ENCODE measurements at places on chromosomes 13 and 19.

GRCh38 chr13:73142071-73142470, 83.3 kb downstream of the KLF5 start:
- no peak for DNase-seq

DNA sequence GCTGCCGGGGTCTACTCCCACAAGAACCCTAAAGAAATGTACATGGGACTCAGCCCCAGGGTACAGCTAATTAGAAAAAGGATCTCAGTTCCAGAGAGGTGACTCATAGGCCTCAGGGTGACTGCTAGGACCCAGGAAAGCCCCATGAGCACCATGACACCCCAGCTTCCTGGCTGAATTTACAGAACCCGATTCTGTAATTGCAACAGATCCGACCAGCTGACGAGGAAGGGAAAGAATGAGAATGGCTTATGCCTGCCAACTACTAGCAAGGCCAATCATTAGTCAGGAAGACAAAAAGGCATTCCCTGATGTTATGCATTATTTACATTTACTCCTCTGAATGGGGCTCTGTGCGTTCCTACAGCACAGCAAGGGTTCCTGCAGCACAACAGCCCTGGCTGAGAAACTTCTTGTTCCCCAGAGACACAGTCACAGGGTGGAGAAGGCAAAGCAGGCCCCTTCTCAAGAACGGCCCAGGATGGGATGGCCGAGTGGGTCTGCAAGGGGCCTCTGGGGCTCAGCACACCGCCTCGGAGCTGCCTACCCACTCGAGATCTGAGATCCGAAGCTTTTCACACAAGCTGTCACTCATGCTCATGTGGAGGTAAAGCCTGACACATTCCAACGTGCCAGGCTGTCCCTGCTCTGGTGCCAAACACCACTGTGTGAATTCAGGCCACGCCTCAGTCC, 27.2 kb downstream of the PBX4 start:
- no peak for DNase-seq

DNA sequence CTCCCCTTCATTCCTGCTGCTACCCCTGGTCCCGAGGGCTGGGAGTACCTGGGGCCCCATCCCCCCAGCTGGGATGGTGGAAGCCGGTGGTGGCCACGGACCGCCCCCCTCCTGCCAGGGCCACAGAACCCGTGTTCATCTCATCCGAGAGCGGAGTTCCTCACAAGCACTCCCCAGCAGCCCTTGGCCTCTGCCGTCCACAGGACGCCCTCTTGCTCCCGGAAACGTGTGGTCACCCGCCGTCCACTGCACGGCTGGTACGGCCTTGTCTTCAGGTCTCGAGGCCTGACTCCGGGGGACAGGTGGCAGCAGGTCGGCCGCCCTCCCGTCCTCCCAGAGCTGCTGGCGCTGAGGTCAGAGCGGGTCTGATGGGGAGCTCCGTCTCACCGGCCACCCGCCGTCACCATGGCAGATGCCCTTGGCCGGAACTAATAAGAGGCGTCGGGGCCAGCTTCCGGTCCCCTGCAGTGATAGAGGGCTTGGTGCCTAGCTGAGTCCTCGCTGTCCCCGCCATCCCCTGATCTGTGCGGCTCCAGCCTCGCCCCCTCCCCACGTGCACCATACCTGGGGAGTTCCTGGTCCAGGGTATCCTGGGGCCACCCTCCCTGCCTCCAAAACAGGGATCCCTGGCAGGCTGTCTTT, 16.5 kb upstream of the CSNK1G2 start:
- DNase-seq, result no peak

DNA sequence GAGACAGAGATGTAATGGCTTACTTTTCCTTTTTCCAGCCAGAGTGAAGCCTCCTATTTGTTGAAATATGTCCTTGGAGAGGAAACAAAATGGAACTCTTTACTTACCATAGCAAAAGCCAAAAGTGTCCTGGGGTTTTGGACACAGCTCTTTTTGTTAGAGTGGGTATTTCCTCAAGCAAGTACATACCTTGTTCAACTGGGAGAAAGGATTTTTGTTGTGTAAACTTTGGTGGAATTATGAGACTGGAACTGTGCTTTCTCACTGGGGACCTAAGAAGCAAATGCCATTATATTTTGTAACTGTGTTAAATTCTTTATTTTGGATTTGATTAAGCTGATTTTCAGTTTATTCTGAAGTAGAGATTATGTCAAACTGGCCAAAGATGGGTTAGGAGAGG, 58.4 kb downstream of the CYSLTR2 start:
- no peak for DNase-seq

DNA sequence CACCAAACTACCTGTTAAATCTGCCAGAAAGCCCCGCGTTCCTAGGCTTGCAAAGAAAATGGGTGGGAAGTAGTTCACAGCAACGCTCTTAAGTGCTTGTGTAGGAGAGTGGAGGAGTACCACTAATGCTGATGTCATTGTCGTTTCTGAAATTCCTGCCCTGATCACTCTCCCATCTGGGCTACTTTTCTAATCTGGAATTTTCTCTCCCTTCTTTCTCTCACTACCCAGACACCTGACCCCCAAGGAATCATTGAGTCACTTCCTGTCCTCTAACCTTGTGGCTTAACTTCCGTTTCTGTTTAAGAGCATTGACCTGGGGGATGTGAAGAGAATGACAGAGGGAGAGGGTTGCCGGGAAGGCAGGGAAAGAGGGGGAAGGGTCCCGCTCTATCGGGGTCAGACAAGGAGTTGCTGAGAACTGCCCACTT, 98.7 kb downstream of the STARD13 start:
- DNase-seq, result no peak

- DNase-seq, result no peak
These were observed 121.1 kb downstream of the FLT1 start for GRCh38 chr13:28373810-28374209.

GRCh38 chr19:14514215-14514863, 3.9 kb downstream of the DNAJB1 start:
- no peak for DNase-seq

- DNase-seq, result no peak
These were observed 902 bp upstream of the CCDC106 start for GRCh38 chr19:55646889-55647731.

DNA sequence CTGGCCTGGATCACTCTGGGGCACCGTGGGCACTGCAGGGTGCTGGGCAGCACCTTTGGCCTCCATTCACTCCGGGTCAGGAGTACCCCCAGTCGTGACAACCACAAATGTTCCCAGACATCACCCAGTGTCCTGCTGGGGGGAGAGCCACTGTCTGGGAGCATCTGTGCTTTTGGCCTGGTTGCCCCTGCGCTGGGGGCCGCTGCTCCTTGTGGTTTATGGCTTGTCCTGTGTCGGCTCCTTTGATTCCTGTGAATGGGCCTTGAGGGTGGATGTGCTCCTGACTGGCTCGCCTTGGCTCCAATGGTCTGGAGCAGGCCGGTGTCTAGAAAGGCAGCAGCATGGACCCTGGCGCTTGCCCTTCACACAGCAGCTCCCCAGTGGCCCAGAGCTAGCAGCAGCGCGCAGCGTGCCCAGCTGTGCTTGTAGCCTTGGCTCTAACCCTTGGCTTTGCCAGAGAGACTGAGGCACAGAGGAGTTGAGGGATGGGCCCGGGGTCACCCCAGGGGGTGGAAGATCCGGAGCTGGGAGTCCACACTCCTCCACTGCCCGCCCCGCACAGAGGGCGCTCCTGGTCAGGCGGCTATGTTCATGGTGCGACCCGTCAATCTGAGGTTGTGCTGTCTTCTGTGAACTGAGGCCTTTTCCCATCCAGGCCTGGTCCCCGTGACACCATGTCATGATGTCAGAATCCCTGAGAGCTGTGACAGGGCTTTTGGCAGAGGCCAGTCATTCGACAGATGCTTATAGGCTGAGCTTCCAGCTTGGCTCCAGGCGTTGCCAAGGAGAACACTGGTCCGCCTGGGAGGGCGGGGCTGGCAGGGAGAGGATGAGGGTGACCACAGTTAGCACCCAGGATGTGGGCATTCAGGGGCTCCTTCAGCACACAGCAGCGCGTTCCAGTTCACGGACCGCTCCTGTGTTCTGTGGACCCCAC, 4.1 kb downstream of the DAZAP1 start:
- no peak for DNase-seq

DNA sequence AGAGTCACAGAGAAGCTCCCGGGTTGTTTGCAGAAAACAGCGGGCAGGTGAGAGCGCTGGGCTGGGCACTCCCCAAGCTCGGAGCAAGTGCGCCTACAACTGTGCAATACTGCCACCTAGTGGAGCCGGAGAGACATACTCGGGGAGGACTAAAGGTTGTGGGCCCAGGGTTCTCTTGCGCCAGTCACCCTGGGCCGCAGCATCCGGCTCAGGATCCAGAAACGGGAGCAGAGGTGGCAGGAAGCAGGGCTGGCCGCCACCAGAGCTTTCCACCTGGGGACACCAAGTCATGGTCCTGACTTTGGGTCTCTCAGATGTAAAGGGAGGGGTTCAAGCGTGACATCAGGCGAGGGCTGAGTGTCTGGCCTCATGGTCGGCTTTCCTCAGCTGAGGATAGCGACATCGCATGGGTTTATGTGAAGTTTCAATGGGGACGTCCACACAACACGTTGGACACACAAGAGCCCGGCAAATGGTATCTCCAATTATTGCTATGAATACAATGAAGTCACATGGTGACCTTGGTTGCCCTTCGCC, 11.2 kb upstream of the KLK4 start:
- peak; percentile 81 for DNase-seq

DNA sequence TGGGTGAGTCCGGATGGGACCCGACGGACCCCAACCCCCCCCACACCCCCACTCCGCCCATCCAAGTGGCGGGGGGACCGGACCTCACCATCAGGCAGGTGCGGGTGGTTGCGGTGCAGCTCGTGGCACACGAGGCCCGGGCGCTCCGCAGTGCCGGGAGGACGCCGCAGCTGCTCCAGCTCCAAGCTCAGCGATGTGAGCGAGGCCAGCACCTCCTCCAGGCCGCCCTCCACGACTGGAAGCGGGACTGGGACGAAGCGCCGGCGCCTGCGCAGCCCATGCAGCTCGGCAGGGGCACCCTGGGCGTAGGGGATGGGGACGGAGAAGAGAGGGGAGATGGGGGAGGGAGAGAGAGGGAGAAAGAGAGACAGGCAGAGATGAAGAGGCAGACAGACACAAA, 30.1 kb upstream of the OLFM2 start:
- DNase-seq, result no peak

DNA sequence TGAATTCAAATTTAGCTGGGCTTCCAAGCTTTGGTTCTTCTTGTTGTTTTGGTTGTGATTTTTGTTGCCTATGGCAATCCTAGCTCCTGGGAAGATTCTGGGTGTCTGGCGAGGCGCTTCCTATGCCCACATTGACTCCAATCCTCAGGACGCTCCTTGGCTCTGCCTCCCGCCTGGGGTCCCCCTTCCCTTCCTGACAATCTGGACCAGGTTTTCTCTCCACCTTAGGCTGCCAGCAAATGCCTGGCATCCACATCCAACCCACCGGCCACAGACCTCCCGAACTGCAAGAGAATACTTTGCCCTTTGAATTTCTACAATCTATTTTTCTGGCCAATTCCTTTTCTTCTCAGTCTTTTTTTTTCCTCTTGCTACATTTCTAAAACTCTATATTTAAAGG, 186.9 kb upstream of the UBL3 start:
- DNase-seq, result peak; percentile 41
